ACHN (cell line): ENCODE measurements at places on chromosomes 13 and 19.

DNA sequence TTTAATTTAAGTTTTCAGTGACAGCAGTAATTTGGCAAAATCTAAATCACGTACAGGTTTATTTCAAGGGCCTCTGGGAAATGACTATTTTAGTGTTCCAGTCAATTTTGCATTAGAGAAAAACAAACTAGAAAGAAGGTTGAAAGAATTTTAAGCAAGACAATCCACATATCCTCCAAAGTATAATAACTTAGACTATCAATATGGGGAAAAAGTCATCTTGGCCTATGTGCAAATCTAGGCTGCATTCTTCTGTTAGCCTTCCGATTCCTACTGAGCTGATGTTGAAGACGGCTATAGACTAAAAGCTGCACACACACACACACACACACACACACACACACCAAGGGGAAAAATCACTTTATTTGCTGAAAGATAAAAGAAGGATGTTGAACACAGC is 81.3 kb downstream of the SLITRK6 start:
- DNase-seq = no peak

- no peak for DNase-seq
These were observed 89.2 kb downstream of the CRYL1 start for GRCh38 chr13:20436505-20436904.

DNA sequence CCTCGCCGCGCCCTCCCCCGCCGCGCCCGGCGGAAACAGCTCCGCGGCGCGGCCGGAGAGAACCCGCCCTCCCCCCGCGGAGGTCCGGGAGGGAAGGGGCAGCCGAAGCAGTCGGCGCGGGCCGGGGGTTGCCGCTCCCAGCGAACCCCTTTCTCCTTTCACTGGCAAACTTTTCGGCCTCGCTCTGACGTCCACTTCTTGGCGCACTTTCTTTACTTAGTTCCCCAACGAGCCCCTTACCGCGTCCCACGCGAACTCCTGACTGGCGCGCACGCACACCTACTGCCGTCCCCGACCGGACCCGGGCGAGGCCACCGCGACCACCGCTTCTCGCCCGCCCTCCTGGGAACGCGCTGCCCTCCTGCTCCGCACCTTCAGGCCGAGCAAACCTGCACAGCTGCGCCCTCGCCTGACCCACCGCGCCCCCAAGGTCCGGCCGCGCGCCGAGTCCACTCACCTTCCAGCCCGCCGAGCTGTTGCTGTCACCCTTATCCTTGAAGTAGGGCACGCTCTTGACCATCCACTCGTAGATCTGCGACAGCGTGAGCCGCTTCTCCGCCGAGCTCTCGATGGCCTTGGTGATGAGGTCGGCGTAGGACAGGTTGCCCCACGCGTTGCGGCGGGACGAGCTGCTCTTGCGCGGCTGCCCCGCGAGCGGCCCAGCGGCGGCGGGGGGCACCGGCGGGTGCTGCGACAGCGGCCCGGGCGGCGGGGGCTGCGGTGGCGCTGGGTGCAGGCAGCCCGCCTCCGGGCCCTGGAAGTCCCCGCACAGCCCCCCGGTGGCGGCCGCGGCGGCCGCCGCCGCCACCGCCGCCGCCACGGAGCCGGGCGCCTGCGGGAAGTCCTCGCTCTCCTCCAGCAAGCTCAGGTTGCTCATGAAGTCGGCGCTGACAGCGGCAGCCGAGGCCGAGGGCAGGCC is 1.1 kb downstream of the FOXO1 start:
- DNase-seq = peak; percentile 6

GRCh38 chr13:112567161-112567862 is 20.6 kb downstream of the TUBGCP3 start:
- DNase-seq = no peak

- DNase-seq = no peak
These were observed 607 bp downstream of the PLEKHJ1 start for GRCh38 chr19:2235381-2236063.

GRCh38 chr19:5592531-5593342 is 25.0 kb upstream of the TINCR start:
- no peak for DNase-seq

GRCh38 chr13:103325672-103326071 is 259.5 kb upstream of the SLC10A2 start:
- DNase-seq = no peak

DNA sequence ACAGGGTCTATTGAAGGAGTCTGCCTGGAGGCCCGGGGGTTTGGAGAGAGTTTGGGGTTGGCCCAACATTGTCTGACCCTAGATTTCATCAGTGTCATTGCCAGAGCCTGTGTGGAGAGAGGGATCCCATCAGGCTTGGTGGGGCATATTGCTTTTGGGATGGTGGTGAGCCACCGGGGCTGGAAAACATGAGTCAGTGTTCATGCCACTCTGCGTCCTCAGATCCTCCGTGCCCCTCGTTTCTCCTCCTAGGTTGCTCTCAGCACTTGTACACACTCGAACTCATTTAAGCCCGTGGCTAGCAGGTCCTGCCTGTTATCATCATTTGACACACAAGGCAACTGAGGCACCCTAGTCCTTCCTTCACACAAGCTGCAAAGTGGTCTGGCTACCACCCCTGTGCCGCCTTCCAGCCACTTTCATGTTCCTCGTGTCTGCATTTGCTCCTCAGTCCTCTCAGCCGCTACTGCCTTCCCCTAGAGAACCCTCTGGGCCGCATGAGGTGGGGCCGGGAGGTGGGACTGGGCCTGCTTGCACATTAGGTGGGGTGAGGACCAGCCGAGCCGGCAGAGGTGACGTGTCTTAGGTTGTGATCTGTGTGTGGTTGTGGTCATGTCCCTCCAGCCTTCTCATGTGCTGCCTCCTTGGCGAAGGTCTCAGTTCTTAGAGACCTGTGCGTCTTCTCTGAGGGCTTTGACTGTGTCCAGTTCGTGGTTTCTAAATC is 3.6 kb downstream of the NACC1 start:
- no peak for DNase-seq

DNA sequence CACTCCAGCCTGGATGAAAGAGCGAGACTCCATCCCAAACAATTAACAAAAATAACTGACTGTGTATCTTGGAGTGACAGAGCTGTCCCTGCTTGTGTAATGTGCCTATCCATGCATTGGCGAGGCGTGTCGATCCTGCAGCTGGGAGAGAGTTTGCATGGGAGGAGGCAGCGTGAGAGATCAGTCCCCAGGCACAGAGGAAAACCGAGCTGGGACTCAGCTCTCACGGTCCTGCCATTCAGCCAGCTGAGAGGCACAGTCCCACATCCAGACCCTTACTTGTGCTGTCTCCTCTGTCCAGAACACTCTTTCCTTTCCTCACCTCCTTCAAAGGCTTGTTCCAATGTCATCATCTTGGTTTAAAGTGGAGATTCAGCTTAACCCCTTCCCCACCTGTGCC is 11.9 kb upstream of the SULT2B1 start:
- DNase-seq = no peak

GRCh38 chr19:5691822-5692722 is 2.0 kb downstream of the RPL36 start:
- no peak for DNase-seq

DNA sequence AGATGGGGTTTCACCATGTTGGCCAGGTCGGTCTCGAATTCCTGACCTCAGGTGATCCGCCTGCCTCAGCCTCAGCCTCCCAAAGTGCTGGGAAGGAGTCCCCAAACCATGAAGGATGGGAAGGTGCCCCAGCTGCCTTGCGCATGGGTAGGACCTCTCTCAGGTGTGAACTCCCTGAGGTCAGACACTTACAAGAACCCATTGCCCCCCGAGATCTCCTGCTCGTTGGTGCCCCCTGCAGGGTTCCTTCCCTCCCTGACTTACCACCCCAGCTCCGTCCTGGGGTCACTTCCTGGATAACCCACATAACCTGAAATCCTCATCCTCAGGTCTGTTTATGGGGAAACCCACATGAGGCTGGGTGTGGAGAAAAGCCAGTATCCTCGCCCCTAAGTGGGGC is 41.7 kb downstream of the UNC13A start:
- no peak for DNase-seq

- no peak for DNase-seq
These were observed 7.5 kb downstream of the F10 start for GRCh38 chr13:113129921-113130750.

DNA sequence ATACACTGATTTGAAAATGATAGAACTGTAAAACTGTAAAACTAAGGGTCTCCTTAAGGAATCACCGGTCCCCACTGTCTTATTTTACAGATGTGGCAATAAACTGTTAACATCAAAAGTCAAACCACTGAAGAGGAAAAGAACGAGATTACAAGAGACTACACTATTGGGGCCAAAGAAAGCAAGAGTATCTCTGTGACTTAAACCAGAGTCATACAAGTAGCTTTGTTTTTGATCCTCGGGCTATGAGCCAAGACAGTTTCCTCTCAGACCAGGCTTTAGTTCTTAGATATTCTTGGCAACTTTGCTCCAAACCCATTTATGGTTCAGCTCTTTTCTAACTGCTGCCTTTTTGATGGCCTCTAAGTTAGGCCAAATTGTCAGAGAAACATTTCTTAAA is 113.8 kb downstream of the TBC1D4 start:
- DNase-seq = no peak

GRCh38 chr13:20002787-20003186 is 44.3 kb downstream of the ZMYM2 start:
- no peak for DNase-seq

DNA sequence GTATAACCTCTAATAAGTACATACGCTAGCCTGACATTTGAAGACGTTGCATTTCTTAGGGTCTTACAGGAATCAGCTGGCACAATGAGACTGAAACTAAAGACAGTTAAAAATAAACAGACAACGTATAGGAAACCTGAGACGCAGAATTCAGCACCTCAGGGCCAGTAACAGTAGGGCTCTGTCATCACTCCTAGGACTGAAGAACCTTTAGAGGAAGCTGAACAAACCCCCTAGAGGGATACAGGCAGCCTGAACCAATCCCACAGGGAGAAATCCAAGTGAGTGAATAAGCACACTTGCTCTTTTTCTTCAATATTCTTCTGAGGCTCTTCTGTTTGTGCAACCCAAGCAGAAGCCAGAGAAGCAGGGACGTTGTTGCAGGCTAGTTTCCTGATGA is 53.9 kb upstream of the KLHL1 start:
- DNase-seq = no peak

- DNase-seq = no peak
These were observed 114.3 kb upstream of the TDRD3 start for GRCh38 chr13:60282708-60283107.

DNA sequence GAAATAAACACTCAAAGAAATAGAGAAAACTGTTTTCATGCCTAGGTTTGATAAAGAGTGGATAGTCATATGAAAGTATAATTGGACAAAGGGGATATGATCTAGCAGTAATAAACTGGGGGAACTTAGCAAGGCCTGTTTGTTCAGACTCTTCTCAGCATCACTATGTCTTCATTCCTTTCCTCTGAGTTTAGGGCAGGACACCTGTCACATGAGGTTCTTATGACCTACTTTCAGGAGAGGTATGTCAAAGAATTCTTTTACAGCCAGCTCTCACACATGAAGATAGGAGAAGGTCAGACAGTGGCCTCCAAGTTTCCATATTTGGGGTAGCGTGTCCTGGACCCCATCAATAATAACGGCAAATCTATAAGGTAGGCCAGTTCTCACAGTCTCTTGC is 11.4 kb upstream of the RFXAP start:
- no peak for DNase-seq

DNA sequence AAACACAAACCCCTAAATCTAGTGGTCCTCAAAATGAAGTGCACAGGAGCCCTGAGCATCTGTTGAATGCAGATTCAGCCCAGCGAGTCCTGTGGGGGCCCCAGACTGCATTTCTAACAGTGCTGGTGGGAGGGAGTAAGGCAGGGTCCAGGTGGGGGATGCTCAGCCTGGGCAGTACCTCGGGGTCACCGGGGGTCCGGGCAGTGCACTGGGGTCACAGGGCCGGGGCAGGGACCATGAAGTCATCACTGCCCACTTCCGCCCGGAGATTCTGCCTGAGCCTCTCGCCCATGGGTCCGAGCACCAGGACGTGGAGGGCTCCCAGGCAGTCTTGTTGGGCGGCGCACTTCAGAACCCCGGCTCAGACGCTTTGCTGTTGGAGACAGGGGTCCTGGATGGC is 838 bp upstream of the ATP4B start:
- DNase-seq = no peak

GRCh38 chr13:75458696-75459422 is 23.1 kb downstream of the TBC1D4 start:
- DNase-seq = no peak

- DNase-seq = peak; percentile 66
These were observed 19.2 kb downstream of the GPX4 start for GRCh38 chr19:1122972-1123363.

- DNase-seq = no peak
These were observed 825.2 kb downstream of the SLITRK1 start for GRCh38 chr13:83057119-83057518.

- no peak for DNase-seq
These were observed 43.2 kb downstream of the KLF12 start for GRCh38 chr13:74090869-74091605.

- no peak for DNase-seq
These were observed 16.8 kb downstream of the MPND start for GRCh38 chr19:4360081-4360569.

DNA sequence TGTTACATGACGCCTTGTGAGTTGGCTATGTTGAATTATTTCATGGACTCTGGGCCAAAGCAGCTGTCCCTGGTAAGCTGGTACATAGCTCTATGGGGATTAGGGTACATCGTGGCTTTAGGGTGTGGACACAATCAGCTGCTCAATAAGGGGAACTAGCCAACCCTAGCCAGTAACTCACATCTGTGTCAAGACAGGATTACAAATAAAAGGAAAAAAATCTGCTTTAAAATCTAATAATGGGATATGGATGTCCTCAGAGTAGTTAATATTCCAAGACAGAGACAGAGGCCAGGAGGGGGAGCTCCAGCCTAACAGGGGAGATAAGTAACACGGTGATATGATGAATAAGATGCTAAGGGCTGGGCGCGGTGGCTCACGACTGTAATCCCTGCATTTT is 21.1 kb upstream of the ZNF766 start:
- DNase-seq = peak; percentile 4
